ENCODE measurements at places on chromosomes 7 and 10. TPM values are rescaled to one million over a fixed set of nuclear protein-coding genes. Genes with fewer than 3 reads are reported as not detected.

The FAM20C gene
- polyA plus RNA-seq: 42.3 TPM

The NEURL1 gene
- polyA plus RNA-seq: 20.9 TPM

The OR13A1 gene
- not detected for polyA plus RNA-seq

GRCh38 chr7:151003572-151003971 is 12.8 kb downstream of the NOS3 start:
- DNase-seq: no peak

DNA sequence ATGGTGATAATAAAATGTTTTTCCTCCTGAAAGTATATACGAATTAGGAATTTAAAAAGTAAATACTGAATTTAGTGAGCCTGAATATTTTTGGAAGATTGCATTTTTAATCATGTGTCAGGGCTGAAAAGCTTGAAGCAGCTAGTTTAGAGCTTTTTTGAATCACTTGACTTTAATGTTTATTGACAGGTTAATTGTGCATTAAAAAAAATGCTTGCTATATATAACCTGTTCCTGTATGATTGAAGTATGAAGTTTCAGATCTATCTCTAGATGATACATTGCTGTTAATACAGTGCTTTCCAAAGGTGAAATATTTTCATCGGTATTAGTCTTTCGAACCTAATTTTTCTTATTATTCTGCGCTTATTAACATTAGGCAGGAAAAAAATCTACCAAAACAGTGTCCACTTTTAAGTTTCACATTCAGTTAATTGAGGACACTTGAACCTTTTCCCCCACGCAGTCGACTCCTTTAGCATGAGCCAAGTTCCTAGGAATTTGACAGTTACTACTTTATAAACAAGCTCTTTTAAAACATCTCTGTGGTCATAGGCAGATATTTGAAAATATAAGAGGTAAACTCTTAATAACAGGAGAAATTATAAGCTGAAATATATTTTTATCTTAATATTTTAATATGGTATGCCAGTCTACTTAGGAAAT is 187.1 kb downstream of the MLLT10 start:
- DNase-seq: no peak

- DNase-seq: peak; percentile 5
Observed at GRCh38 chr10:104387130-104387888, 33.7 kb downstream of the CFAP58 start.

DNA sequence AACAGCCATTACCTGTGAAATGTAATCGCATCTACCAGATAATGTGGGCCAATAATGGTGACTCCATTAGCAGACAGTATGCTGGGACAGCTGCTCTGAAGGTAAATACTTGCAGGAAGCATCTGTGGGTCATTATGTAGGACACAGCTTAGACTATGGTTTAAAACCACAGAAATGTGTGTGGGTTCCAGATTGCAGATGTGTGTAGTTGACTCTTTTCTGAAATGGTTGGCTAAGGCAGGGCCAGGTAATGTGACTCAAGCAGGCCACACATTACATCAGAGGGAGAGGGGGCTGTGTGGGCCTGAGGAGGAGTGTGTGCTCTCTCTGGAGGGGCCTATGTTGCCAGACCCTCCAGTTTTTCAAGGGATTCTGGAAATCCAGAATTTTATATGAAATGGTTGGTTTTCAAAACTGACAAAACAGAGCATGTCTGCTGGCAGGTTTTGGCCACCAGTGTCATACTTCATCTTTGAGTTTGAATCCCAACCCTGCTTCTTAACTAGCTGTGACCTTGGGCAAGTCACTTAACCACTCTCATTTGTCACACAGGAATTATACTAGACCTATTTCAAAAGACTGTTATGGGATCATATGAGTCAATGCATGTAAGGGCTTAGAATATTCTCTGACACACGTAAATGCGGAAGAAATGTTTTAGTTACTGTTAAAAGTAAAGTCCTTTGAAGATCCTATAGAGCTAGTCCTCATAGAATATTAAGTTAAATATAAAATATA is 64.5 kb downstream of the MCMBP start:
- no peak for DNase-seq

All from muscle of leg (tissue), 16 donors.